NCI-H1092 (cell line): ENCODE measurements at places on chromosomes 11 and 22.

- DNase-seq, result no peak
Observed at GRCh38 chr11:12003336-12003735, 5.1 kb downstream of the DKK3 start.

GRCh38 chr11:2590131-2590964 lies 109.4 kb downstream of the KCNQ1OT1 start:
- DNase-seq, result no peak

GRCh38 chr11:123045101-123045500 lies 16.8 kb downstream of the HSPA8 start:
- no peak for DNase-seq

- DNase-seq, result no peak
Observed at GRCh38 chr11:111779118-111779517, 12.9 kb upstream of the PPP2R1B start.

- DNase-seq, result no peak
Observed at GRCh38 chr22:27252282-27253049, 549.1 kb downstream of the MN1 start.

DNA sequence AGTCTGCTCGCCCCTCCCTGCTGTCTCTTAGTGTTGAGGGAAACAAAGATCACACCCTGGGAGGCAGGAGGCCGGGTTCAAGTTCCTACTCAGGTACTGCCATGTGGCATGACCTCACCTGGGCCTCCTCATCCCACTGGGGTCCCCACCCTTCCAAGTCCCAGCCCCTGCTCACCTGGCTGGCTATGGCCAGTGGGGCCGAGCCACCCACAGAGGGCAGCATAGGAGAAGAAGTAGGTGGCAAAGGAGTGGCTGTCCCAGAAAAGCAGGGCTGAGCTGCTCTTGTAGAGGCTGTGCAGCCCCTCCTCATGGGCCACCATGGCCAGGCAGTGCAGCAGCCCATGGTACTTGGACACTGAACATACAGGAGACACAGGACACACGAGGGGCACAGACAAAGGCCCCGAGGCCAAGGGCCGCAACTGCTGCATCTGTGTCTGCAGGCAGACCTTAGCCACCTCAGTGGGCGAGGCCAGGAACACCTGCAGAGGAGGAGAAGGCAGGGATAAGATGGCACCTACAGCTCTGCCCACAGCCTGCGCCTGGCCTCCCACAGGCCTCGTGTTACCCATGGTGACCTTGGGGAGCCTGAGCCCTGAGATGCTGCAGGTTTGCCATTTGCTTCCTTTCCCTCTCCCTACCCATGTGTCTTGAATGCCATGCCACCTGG lies 50.6 kb upstream of the MPEG1 start:
- DNase-seq, result no peak

DNA sequence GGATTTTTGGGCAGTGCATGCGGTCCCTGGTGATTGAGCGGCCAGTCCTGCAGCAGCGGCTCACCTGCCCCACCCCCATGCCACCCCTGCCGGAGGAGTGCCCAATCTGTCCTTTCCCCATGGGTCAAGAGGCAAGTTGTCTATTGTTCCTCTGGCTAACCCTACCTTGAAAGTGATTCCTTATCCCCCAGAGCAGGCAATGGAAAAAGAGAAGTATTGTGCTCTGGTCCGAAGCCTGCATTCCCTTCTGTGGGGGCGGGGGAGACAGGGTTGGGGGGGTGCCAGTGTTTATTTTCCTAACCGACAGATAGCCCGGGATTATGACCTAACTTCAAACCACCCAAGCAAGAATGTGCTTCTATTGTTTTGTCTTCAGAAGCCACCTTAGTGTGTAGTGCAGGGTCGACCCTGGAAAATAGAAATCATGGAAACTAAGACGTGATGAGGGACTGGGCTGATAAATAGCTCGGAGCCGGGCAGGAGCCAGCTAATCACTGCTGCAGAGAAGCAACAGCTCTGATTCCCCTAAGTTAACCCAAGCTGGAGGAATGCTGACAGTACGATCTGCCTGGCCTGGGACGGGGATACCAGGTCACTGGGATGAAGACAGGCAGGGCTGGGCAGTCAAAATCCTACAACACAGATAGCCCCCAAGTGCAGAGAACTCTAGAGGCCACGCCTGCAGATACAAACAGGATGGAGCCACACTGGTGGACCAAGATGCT lies 38.7 kb upstream of the ATXN10 start:
- no peak for DNase-seq

DNA sequence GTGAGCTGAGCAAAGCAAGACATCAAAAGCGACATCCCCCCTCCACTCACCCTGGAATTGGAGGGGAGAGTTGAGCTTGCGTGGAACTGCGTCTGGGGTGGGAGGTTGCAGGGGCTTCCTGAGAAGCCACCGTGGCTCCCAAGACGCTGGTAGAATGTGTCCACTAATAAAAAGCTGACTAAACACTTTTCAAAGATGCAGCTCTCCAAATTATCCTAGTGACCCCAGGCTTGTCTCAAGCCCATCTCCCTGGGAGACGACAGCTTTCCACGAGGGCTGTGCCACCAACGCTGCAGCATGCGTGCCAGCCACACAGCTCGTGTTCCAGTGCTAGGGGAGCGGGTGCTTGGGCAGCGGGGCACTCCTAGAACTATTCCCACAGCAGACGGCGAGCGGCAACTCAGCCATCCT lies 6.3 kb upstream of the GAL start:
- DNase-seq, result no peak

- no peak for DNase-seq
Observed at GRCh38 chr11:85721191-85721590, 35.2 kb upstream of the CCDC89 start.
